ENCODE measurements at places on chromosomes 5 and 9.
A peak's percentile ranks its signal among the peaks of the same experiment; 100 is the strongest.

DNA sequence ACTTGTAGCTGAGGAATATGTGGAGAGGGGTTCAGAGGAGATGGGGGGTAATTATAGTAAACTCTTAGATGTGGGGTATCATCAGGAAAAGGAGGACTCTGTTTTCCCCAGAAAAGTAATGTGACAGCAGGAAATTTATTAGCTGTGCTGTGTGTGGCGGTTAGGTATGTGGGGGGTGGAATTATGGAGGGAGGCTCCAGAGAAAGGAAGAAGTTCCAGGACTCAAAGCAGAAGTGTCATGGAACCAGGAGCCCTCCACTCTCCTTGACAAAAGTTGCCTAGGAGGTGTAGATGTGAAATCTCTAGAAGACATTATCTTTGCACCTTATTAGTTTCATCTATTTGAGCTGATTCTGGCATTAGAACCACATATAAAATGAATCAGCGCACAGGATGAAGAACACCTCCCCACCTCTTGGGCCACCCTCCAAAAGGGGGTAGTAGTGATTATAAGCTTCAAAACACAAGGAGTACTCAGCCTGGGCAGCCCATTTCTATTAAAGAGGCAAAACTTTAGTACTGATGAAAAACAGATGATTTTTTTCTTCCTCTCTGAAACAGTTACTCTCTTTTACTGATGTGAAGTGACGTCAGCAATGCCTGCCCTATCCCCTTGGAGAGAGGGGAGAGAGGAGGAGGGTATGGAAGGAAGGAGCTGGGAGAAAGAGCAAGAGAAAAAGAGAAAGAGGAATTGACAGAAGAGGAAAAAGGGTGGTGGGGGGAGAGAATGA lies 18.2 kb downstream of the NR2F1 start:
- no peak for DNase-seq

GRCh38 chr9:90929626-90930025 lies 128.0 kb downstream of the SYK start:
- no peak for DNase-seq

DNA sequence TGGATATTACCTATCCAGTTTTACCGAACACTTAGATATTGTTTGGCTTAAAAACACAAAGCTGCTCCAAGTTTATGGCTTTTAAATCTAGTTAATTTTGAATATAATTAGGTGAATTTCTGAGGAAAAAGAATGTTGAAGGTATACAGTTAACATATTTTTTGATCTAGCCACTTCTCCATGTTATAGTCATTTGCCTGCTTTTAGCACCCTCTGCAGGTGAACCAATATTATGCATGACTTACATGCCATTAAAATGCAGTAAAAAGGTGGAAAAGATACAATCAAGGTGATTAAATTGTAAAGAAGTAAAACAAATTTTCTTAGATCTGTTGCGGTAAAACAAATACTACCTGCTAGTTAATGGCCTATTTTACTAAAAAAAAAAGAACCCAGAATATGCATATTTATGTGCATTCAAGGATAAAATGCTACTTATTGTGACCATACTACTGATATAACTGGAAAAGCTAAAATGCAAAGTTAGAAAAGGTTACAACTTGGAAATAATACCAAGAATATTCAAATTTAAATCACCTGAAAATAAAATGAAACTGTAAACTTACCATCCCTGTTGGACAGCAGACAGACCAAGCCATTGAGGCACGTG lies 132.1 kb downstream of the AP3B1 start:
- DNase-seq, result peak; percentile 22

- peak; percentile 51 for DNase-seq
Measured at GRCh38 chr9:114108016-114108833, 9.1 kb upstream of the KIF12 start.

- no peak for DNase-seq
Measured at GRCh38 chr5:59089767-59090166, 506.9 kb downstream of the RAB3C start.

DNA sequence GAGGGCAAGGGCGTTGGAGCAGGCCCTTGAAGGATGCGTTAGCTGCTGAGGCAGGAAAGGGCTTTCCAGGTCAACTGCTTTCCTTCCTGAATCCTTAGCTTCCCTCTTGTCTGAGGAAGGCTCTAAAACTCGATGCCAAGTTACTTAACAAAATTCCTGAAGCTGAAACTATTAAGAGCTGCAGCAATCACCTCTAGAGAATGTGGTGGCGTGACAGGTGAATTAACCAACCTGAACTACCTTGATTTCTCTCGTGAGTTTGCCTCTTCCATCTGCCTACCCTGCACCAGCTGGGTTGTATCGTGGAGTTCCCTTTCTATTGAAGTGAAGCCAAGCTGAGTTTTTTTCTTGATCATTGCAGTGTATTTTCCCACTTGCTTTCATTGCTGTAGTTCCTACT lies 96.1 kb downstream of the PDE8B start:
- DNase-seq, result no peak

GRCh38 chr5:53256746-53257145 lies 147.2 kb upstream of the MOCS2 start:
- DNase-seq, result no peak

DNA sequence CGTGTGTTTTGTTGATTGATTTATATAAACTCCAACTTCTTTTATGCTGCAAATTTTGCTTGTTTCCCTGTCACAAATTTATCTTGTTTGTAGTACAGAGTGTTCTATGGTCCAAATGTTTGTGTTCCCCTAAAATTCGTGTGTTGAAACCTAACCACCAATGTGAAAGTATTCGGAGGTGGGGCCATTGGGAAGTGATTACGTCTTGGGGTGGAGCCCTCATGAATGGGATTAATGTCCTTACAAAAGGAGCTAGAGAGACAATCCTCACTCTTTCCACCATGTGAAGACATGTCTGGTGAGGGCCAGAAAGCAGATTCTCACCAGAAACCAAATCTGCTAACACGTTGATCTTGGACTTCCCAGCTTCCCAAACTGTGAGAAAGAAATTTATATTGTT lies 262.0 kb downstream of the MAN2A1 start:
- no peak for DNase-seq

DNA sequence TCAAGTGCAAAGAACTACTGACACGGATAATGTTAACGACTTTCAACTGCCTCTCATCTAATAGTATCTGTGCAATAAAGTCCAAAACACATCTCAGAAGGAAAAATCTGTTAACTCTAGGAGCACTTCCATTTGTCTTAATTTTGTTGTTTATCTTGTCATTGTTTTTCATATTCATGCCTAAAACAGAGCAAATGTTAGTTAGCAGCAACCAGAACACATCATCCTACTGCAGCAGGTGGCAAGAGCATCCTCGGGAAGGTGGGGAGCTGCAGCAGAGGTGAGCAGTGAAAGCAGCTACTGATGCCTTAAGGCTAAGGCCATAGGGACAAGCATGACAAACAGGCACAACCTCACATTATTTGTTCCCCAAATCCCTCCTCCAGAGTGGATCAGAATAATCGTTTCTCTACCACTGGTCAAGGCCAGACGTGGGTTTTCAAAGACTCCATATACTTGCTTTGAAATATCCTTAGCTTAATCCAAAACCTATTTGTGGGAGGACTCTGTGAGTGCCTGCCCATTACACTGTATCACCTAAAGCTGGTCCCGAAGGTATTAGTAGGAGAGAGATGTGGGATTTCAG lies 1.0 kb downstream of the HMGCS1 start:
- no peak for DNase-seq

GRCh38 chr5:72557167-72558045 lies 50.2 kb upstream of the ZNF366 start:
- no peak for DNase-seq

DNA sequence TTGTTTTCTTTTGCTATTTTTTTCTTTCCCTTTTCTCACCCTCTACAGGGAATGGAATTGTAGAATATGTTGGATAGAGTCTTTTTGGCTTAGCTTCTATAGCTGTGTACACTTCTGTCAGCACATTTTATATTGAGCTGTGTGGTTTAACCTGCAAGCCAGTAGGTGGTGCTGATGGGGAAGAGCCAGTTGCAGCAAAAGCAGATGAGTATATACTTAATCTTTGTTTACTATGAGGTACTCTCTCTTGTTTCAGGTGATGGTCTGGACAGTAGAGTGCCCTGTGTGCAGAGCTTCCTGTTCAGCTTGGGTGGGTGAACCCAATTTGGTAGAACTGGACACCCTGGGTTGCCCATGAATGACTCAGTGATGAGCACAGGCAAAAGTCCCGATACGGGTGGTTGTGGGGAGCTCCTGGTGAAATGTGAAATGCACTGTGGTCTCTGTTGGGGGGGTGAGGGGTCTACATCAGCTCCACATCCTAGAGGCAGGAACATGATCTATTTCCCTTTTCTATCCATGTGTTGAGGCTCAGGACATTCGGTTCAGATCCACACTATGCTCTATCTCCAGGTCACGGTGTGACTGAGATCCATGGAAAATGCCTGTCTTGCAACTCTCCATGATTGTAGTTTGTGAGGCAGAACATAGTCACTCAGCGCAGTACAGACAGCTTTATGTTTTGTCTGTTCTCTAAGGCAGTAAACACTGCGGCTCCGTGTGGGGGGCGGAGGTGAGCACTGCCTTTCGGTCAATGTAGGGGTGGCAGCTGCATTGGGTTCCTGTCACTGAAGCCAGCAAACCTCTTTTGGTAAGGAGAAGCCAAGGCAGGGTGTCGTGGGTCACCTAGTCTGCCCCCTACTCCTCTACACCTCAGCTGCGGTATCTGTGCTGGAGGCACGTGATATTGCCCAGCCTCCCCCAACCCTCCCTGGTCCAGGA lies 353.2 kb downstream of the PRR16 start:
- DNase-seq, result no peak

- DNase-seq, result no peak
Measured at GRCh38 chr9:37640246-37640645, 10.5 kb upstream of the FRMPD1 start.

DNA sequence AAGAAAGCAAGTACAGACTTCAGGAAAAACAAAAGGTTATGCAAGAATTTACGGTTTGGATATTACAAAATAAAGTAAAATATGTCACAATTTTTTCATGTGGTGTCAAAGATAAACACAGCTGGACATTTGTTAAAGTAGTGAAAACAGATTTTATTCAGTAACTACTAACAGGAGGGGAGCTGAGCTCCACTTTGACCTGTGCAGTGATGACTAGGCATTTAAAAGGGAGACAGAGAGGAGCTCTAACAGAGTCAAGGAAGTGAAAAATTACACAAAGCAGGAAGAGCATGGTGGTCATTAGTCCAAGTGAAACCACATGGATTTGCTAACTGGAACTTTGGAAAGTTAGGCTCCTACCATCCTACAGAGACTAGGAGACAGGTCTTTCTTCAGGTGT lies 263.6 kb upstream of the PCSK5 start:
- DNase-seq, result no peak

GRCh38 chr5:84393969-84394368 lies 9.3 kb upstream of the EDIL3 start:
- DNase-seq, result no peak

- DNase-seq, result no peak
Measured at GRCh38 chr5:95916687-95917085, 45.0 kb downstream of the ELL2 start.

DNA sequence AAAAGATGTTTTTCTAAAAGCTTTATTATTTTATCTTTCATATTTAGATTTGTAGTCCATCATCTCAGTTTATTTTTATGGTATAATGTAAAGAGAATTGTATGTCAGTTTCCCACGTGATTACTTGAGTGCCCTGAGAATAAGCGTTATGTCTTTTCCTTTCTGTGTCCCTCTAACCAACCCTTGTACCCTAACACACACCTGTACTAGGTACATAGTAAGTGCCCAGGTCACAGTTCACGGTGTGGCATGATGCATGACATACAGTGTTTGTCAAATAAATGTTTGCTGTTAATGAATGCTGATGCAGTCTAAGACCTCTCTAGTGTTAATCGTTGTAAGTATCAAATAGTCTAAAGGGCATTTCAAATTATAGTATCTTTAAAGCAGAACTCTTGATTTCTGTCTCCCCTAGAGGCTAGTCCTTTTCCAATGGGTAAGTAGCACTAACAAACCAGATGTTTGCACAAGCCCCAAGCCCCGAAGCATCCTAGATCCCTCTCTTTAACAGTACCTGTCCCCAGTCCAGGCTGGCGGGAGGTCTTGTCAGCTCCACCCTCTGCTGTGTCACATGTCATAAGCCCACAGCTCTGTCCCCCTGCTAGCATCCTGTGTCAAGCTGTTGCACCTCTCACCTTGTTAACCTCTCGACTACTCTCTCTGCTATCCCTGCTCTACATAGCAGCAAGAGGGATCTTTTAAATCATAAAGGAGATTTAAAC lies 23.7 kb downstream of the NUP214 start:
- no peak for DNase-seq

DNA sequence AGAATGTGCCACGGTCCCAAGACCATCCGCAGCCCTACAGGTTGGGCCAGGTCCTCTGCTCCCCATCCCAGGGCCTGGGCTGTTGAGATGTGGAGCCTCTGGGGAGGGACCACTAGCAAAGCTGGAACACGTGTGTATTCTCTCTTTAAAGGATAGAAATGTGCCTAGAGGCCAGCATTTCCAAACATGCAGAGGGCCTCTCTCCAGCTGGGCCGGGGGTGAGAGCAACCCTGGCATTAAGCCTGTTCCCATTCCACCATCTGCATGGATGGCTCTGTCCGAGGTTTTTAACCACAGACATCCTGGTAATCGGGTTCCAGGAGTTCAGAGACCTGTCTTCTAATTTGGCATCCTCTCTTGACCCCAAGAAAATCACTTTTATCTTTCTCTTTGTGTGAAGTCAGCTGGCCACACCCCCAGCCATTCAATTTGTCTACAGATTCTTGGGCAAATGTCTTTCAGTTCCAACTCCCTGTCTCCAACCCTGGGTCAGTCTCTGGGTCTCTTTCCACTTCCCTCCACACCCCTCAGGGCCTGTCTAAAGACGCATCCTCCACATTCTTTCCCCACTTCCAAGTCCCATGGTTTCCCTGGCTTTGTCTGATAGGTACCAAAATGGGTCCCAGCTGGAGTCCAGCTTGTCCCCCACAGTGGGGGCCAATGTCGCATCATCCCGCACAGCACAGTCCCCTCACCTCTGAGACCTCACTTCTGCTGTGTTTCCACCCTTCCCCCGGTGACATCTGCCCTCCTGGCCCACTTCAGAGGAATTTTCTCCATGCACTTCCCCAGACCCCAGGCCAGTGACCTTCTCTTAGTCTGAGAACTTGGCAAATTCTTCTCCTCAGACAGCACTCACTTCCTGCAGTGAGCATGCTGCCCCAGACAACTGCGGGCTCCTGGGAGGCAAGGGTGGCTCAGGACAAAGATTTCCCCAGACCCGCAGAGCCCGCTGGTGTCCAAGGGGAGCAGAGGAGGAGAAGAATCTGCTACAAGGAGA lies 56.8 kb downstream of the PTPDC1 start:
- DNase-seq, result no peak

- no peak for DNase-seq
Measured at GRCh38 chr9:29691758-29692407, 2118.6 kb upstream of the C9orf72 start.

DNA sequence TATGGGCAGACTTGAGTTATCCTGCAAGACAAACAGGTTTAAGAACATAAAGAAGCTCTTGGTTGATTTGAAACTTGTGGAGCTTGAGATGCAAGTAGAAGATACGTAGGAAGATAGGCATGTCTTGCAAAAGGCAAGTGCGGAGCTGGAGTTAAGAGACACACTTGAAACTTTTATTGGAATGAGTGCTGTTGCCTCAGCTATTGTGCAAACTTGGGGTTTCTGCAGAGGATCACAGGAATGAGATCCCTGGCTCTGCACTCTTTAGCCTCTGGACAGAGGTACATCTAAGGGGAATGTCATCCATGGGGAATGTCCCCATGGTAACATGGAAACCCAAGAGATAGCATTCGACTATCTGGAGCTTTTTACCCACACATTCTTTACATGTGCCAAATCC lies 121.1 kb downstream of the ADCY2 start:
- DNase-seq, result no peak

GRCh38 chr5:104952876-104953275 lies 1390.3 kb upstream of the NUDT12 start:
- DNase-seq, result no peak

- no peak for DNase-seq
Measured at GRCh38 chr9:136093995-136094881, 851 bp downstream of the NACC2 start.
